ENCODE measurements at places on chromosomes 4 and X. TPM values are rescaled to one million over a fixed set of nuclear protein-coding genes. Genes with fewer than 3 reads are reported as not detected.

The MMGT1 gene
- 9.1 TPM for polyA plus RNA-seq

The WAS gene
- 16.9 TPM for polyA plus RNA-seq

The TBX22 gene
- polyA plus RNA-seq, result not detected

DNA sequence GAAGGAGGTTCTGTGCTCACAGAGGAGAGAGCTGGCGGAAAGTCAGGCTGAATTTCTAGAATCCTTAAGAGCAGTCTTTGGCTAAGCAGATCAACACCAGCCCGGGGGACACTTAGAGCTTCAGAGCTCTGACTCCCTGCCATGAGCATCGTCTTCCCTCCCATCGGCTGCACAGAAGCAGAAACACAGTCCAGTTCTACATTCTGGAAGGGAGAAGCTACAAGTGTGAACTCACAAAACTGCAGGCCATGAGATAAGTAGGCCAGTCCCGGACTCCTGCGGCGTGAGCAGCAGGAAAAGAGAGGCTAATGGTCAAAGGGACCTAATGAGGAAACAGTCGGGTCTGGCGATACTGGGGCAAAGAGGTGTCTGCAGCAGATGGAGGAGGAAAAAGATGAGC is 211.5 kb downstream of the DHX15 start:
- no peak overlapping the region for H3K4me3 ChIP-seq
- peaks cover 7% of the 10 kb centered on the region for H3K27me3 ChIP-seq
- H3K36me3 ChIP-seq, result no peaks in the 10 kb centered on the region
- no peak for DNase-seq

The VCX2 gene
- polyA plus RNA-seq, result not detected

The ADH1A gene
- polyA plus RNA-seq, result not detected

- H3K36me3 ChIP-seq, result no peaks in the 10 kb centered on the region
- H3K27ac ChIP-seq, result no peak overlapping the region
- H3K27me3 ChIP-seq, result peaks cover 17% of the 10 kb centered on the region
These were observed 45.2 kb downstream of the LNX1 start for GRCh38 chr4:53545942-53546581.

The FAAH2 gene
- polyA plus RNA-seq, result not detected

GRCh38 chrX:136125106-136125505 is 22.2 kb upstream of the FHL1 start:
- no peak for DNase-seq
- no peaks in the 10 kb centered on the region for H3K4me1 ChIP-seq
- no peaks in the 10 kb centered on the region for H3K27me3 ChIP-seq
- H3K27ac ChIP-seq, result no peak overlapping the region
- no peak overlapping the region for H3K4me3 ChIP-seq

DNA sequence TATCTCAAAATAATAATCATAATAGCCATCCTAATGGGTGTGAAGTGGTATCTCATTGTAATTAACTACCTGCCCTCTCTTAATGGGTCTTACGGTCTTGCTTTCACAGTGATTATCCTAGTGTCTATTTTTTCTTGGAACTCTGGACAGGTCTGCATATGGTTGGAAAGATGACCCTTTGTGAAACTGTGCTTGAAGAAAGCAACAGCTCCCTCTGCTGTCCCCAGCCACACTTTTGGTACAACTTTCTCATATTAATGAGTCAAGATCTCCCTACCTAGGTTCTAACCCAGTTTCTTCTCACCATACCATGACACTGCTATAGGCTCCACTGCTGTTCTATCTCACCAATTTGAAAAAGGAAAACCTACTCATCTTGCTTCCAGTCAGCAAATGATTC is 2.4 kb downstream of the TFDP3 start:
- no peak overlapping the region for H3K4me3 ChIP-seq
- no peak for DNase-seq
- no peak overlapping the region for H3K27ac ChIP-seq
- no peaks in the 10 kb centered on the region for H3K4me1 ChIP-seq
- H3K36me3 ChIP-seq, result no peaks in the 10 kb centered on the region

DNA sequence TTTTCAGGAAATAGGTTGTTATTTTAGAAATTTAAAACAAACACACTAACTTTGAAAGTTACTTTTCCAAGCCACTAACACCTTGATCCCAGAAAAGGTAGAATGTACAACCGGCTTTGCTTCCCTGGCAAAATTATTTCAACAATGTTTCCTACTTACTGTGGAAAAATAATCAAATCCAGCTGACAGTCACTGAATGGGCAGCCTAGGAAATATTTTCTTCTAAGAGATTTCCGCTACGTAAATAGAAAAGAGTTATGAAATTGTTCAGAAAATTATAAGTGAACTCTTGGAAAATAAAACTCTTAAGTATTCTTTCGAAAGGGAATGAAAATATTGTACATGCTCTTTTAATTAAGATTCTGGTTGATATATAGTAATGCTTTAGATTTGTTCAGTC is 195.7 kb downstream of the GASK1B start:
- no peaks in the 10 kb centered on the region for H3K4me1 ChIP-seq
- H3K36me3 ChIP-seq, result no peaks in the 10 kb centered on the region
- no peak overlapping the region for H3K4me3 ChIP-seq
- no peak overlapping the region for H3K27ac ChIP-seq
- DNase-seq, result no peak
- H3K27me3 ChIP-seq, result peaks cover 17% of the 10 kb centered on the region

DNA sequence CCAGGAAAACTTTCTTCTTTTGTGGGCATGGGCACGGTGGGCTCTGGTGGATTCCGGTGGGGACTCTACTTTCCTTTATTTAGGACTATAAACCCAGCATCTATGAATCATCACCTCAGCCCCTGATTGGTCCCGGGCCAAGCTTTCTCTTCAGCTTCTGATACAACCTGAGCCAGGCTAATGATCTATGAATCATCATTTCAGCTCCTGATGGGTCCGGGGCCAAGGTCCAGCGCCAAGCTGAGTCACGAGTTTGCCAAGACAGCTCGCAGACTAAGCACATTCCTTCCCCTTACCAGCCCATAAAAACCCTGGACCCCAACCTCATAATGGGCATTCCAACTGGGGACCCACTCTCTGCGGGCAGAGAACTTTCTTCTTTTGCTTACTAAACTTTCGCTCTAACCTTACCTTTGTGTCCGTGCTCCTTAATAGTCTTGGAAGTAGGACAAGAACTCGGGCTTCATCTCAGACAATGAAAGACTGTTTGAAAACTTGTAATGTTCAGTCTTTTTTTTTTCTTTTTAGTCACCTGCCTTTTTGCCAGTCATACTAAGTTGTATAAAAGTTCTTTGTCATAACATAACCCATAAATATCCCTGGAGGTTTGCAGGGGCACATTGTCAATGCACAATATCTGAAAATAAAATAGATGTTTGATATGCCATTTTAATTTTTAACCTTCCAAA is 904.9 kb upstream of the EPHA5 start:
- H3K36me3 ChIP-seq, result no peaks in the 10 kb centered on the region
- H3K4me1 ChIP-seq, result no peaks in the 10 kb centered on the region
- no peak overlapping the region for H3K27ac ChIP-seq
- H3K27me3 ChIP-seq, result no peaks in the 10 kb centered on the region

GRCh38 chrX:119107206-119107605 is 20.4 kb downstream of the KIAA1210 start:
- no peak overlapping the region for H3K4me3 ChIP-seq

The SRPX gene
- polyA plus RNA-seq, result not detected

- H3K27ac ChIP-seq, result no peak overlapping the region
- no peak overlapping the region for H3K4me3 ChIP-seq
- DNase-seq, result no peak
- H3K4me1 ChIP-seq, result peaks cover 4% of the 10 kb centered on the region
- no peaks in the 10 kb centered on the region for H3K27me3 ChIP-seq
These were observed 145.0 kb downstream of the GPC3 start for GRCh38 chrX:133840415-133840814.

DNA sequence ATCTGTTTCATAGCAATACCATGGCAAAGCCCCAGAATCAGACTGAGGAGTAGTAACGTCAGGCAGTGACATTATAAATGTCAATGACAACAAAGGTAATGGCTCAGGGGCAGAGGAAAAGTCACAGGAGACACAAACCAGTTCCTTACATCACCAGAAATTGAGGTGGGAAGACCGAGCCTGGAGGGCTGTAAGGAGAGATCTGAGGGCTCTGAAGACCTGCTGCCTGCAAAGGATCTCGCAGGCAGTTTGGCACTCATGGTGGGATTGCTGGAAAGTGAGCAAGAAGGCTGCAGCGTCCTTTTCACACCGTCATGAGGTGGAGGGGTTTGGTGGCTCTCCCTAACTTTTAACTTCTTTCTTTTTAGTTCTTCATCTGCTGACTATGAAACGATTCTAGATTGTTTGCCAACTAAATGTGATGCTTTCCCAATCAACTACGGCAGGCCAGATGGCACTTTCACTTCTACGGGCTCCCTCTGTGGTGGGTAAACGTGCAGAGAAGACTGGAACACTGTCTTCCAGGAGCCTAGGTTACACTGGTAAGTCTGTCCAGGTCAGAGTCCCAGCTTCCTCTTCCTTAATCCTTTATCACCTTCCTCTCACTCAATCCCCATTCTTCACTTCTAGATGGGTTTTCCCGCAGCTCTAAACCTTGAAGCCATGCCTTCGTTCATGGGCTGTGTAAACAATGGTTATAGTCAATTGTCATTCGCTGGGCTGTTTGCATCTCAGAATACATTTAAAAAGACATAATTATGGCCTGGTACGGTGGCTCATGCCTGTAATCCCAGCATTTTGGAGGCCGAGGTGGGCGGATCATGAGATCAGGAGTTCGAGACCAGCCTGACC is 58.2 kb downstream of the TBC1D9 start:
- H3K36me3 ChIP-seq, result peaks cover 44% of the 10 kb centered on the region
- H3K4me1 ChIP-seq, result peaks cover 28% of the 10 kb centered on the region
- H3K4me3 ChIP-seq, result no peak overlapping the region

DNA sequence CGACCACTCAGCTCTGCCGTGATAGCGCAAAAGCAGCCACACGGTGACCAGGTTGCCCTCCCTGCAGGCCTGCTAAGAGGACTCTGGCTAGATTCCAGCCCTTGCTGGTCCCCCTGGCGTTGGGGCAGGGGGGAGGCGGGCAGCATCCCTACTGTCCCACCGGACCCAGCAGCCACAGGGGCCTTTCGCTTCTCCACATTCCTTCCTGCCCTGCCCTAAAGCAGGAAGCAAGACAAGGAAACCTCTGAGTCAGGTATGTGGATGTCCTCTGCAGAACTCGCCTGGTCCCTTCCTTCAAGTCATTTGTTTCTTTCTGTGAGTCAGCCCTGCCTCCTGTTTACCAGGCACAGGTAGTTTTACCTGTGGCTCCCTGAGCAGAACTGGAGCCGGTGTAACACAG is 60.2 kb upstream of the CLDN34 start:
- no peaks in the 10 kb centered on the region for H3K36me3 ChIP-seq
- no peak for DNase-seq
- no peak overlapping the region for H3K4me3 ChIP-seq
- peaks cover 4% of the 10 kb centered on the region for H3K4me1 ChIP-seq
- H3K27me3 ChIP-seq, result peaks cover 19% of the 10 kb centered on the region

DNA sequence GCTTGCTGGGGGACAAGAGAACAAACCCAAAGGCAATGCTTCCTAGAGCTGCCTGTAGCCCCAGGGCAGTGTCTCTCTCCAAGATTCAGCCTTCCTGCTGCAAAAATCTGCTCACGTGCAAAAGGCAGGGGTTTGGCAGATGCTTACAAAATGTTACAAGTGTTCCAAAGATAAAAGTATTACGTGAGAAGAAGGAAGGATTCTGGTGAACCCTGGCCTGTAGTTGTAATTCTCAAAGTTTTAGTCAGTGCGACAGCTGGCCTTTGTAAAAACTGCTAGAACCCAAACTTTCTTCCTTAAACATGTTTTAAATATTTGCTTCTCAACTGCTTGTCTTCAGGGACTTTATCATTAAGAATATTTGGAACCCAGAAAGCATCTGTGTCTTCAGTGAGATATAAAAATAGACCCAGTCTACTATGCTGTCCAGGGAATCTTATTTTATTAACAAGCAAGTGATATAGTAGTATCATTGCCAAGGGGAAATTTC is 232.3 kb downstream of the FRMPD4 start:
- DNase-seq, result no peak
- H3K27ac ChIP-seq, result no peak overlapping the region
- no peak overlapping the region for H3K4me3 ChIP-seq
- no peaks in the 10 kb centered on the region for H3K36me3 ChIP-seq
- peaks cover 7% of the 10 kb centered on the region for H3K27me3 ChIP-seq

DNA sequence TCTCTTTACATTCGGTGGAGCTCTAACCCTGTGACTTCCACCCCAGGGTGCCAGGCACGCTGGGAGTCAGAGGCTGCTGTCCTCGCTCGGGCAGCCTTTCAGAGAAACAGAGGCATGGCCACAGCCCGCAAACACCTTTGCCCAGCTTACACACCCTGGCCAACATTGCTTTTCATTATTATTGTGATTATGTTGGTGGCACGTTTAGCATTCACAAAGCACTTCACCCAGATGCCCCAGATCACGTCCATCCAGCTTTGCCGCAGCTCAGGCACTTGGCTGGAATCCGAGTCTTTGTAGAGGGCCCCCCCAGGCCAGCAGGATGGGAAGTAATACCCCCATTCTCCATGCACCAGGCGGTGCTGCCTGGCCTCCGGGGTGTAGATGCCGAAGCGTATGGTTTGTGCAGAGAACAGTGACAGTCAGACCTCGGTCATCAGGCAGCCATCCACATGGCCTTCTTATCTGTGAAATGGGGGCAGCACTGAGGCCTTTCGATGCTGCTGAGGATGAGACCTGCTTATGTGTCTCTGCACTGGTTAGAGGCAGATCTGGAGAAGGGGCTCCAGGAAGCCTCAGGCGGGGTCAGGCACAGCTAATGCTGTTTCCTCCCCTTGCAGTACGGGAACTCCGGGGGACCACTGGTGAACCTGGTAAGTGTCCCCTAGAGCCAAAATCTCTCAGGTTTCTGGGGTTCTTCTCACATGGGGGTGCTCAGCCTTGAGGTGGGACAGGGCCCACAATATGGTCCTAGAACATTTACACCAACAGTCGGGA is 22.3 kb downstream of the HTRA3 start:
- H3K36me3 ChIP-seq, result no peaks in the 10 kb centered on the region
- H3K4me3 ChIP-seq, result no peak overlapping the region
- DNase-seq, result no peak
- H3K27me3 ChIP-seq, result no peaks in the 10 kb centered on the region
- H3K27ac ChIP-seq, result no peak overlapping the region
